ENCODE measurements at places on chromosomes 1 and 21.
A peak's percentile ranks its signal among the peaks of the same experiment; 100 is the strongest.

DNA sequence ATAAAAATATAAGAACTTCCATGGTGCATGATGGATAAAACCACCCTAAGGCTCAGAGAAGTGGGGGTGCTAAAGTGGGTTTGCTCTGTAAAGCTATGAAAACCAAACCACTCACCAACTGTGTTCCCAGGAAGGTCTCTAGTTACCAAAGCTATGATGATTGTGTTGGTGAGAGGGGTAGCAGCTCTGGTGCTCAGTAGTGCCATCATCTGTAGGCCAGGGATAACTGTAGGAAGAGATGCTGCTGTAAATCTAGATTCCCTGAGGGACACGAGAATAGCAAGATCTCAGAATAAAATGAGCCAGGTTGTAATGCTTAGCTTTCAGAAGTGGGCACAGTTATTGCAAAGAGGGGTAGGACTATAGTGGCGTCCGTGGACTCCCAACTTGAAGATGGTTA lies 124.5 kb downstream of the GREM2 start:
- no peak for DNase-seq

GRCh38 chr1:47918257-47918867 lies 78.8 kb downstream of the TRABD2B start:
- DNase-seq: no peak

GRCh38 chr1:54355931-54356679 lies 50.1 kb downstream of the SSBP3 start:
- peak; percentile 42 for DNase-seq

- DNase-seq: no peak
Observed at GRCh38 chr1:24154215-24154614, 11.3 kb upstream of the IL22RA1 start.

- no peak for DNase-seq
Observed at GRCh38 chr21:14825514-14825974, 239.3 kb downstream of the NRIP1 start.

- no peak for DNase-seq
Observed at GRCh38 chr1:44617703-44618029, 56.6 kb downstream of the TMEM53 start.

DNA sequence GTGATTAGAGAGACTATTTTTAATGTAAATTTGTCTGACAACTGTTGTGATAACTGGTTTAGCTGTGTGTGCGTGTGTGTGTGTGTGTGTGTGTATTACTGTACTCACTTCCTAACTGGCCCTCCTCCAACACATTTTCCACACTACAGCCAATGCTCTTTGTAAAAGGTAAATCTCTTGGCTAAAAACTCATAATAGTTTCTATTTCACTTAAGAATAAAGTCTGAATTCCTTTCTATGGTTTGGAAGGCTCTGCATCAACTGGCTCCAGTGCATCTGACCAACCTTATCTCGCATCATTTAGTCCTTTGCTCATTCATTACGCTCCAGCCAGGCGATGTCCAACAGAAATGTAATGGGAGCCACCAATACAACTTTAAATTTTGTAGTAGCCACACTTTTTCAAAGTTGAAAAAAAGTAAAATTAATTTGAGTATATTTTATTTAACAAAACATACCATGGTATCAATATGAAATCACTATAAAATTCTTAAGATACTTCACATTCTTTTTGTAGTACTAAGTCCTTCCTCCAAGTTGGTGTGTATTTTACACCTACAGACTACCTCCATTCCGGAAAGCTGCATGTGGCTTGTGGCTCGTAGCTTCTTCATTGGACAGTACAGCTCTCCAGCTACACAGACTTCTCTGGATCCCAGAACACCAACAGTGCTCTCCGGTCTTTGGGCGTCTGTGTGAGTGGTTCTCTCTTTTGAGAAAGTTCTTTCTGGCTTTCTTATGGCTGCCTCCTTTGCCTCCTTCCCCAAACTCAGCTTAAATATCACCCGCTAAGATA lies 68.9 kb downstream of the NRIP1 start:
- DNase-seq: no peak

- no peak for DNase-seq
Observed at GRCh38 chr21:43985690-43986251, 26.3 kb upstream of the TRAPPC10 start.

DNA sequence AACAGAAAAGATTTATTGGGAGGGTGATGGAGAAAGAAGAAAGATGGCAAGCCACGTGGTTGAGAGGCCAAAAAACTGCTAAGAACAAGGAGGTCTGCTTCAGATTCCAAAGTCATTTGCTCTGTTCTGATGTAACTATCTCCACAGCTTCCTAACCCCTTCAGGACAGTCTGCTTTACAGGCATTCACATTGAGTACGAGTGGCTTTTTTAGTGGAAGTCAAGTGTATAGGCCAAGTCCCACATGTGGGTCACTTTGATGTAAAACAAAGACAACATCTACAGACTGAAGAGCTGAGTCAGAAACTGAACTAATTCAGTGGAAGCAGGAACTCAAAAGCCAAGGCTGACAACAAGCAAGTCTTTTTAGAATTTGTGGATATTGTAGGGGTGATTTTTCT lies 128.7 kb upstream of the F3 start:
- DNase-seq: no peak

- DNase-seq: no peak
Observed at GRCh38 chr1:208108646-208109330, 135.4 kb downstream of the PLXNA2 start.

DNA sequence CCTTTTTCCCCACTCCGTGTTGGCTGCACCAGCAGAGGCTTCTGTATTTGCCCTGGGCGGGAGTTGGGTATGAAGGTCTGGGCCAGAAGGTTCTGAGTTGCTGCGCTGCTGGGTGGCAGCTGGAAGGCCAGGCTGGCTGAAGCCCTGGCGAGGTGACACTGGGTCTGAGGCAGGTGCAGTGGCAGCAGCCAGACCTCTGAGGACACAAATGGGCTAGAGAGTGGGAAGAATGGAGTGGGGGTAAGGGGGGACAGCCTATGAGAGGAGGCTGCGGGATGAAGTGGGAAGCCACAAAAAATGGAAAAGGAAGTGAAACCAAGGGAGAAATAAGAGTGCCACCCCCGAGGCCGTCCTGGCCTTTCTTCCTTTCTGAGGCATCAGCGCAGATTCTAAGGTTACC lies 53.2 kb downstream of the STX6 start:
- no peak for DNase-seq
